ENCODE measurements at places on chromosomes 3 and 15. TPM values are rescaled to one million over a fixed set of nuclear protein-coding genes. Genes with fewer than 3 reads are reported as not detected.

DNA sequence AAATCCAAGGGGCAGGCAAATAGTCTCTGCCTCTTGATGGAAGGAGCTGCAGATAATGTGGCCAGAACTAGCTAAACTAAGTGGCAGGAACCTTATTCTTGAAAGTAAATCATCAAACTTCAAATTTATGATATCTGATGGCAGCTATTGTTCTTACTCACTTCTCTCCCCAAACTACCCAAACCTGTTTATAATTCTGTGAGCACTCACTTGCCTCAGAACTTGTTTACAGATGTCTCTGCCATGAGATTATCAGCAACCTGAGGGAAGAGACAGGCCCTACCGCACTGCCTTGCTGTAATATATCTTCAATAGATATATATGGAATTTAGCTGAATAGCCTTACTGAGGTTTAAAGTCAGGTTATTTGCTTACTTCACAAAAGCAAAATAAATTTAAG is 2.2 kb upstream of the B3GALNT1 start:
- DNase-seq = no peak

DNA sequence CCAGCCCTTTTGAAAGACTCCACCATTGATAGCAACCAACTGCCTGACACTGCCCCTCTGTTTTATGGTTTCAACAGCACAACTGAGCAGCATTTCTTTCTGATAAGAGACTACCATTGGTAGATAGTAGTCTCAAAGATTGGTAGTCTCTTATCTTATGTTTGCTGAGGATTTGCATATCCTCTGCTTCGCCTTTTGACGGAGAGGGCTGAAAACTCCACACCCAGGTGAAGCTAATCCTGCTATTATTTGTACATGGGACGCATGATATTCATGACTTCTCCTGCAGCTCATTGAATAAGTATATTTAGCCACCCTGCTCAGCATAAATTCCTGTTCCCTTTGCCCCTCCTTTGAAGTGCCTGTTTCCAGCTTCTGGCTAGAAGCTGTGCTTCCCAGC is 119.4 kb upstream of the STRIT1 start:
- no peak for DNase-seq

MORC1 gene
- not detected for total RNA-seq

GRCh38 chr3:57176045-57176444 is 10.9 kb upstream of the IL17RD start:
- DNase-seq = no peak

DNA sequence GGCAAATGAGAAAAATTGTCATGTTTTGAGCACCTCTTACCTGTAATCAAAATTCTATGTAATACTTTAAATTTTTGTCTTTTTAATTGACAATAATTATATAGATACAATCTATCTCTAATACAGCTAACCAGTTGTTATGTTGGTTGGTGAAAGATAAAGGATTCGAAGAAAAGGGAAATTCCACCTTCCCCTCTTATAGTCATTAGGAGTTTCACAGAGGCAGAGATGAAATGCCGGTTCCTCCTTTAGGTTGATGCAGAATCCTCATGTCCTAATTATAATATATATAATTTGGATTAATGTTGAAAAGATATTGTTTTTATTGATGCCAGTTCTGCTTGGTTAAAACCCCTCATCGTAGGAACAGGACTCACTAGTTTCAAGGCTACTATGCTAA is 67.1 kb downstream of the LRCH3 start:
- no peak for DNase-seq

DNA sequence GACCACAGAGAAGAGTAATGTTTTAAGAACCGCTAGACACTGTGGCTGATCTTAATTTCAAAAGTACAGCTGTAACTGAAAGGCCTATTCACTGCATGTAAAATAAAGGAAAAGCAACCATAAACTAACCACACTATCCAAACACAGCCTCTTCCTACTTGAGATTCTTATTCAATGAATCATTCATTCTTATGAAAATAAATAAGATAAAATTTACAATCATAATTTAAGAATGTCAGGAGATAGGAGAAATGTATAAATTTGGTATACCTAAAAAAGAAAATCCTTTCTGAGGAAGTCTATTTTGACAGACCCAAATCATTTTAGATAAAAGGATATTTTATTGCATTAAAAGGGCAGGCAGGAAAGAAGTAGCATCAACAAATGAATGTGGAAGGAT is 533.5 kb upstream of the ZNF385D start:
- DNase-seq = no peak

DNA sequence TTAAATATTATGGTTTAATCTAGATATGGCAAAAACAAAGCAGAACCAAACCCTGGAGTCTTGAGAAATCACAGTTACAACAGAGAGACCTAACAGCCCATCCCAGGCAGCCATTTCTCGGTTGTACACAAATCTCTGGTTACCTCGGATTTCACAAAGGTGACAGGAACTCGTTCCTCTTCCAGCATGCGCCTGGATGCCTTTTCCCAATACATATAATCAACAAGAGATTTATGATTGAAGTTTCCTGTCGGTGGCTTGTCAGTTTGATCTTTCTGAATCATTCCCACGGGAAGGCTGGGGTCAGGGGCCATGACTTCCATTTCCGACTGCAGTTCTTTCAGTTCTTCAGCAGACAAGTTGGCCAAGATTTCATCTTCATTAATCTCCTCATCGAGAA is 445 bp downstream of the LMOD3 start:
- no peak for DNase-seq

SPINK8 gene
- not detected for total RNA-seq

C2CD4A gene
- 0.19 TPM for total RNA-seq

DNA sequence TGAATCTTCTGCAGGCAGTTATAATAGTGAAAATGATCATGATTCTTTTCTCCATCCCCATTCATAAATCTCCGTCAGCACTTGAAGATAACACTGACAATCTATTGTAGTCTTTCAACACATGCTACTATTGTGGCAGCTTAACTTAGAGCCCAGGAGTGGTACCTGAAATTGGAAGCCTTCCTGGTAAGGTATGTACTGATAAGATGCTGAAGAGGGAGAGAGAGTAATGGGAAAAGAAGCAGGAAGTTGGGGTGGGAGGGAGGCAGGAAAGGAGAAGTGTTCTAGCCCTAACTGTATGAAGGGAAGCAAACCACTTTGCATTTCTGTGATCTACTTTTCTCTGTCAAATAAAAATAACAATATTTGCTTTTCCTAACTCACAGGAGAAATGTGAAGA is 197.4 kb upstream of the RORA start:
- DNase-seq = no peak

TRH gene
- not detected for total RNA-seq

Data from CD4-positive, alpha-beta T cell (primary cell).